Stimulated activated CD8-positive, alpha-beta memory T cell treated with anti-CD3 and anti-CD28 coated beads, Interleukin-4, amount 100 ng/mL, for 4 hours (primary cell): ENCODE measurements at places on chromosomes 6 and 20.

GRCh38 chr6:137588472-137588871 lies 94.3 kb upstream of the OLIG3 start:
- no peak for DNase-seq

DNA sequence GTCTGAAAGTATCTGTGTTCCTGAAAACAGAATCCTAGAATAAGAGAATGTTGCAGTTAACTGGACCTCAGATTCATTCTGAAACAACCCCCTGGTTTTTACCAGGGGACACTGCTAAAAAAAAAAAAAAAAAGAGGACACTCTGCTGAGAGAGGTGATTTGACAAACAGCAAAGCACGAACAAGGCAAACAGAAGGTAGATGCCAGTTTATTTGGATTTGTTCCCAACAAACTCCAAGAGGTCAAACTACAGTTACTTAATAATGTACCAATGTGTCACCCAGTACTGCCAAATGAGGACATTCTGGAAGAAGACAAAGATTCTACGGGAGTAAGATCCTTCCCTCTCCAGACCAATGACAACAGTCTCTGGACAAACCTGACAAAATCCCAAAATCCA lies 40.6 kb upstream of the SLC22A16 start:
- no peak for DNase-seq

DNA sequence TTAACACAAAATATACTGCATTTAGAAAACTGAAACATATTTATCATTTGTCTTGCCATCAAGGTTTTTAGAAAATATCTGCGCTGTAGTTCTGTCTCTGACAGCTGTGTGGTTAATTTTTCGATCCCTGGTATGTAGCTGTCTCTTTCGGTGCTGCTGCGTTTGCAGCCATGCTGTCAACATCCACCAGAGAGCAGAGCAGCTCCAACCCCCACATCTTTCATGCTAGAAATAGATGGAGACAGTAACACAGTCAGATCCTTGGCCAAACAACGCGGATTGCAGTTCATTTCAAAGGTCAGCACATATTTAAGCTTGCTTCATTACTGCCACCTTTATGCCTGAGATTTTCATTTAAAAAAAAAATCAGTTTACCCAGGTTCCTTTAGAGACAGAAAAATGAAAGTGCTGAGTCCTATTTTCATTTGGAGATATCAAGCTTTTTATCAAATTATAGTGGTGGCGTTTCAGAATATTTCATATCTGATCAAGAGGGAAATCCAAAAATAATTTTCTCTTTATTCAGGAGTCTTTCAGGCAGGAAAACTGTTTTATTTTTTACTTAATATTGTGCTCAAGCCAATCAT lies 157.7 kb upstream of the MMS22L start:
- no peak for DNase-seq

GRCh38 chr6:52019092-52019491 lies 68.3 kb downstream of the PKHD1 start:
- no peak for DNase-seq

GRCh38 chr6:105370351-105370750 lies 32.5 kb downstream of the PREP start:
- DNase-seq = no peak

DNA sequence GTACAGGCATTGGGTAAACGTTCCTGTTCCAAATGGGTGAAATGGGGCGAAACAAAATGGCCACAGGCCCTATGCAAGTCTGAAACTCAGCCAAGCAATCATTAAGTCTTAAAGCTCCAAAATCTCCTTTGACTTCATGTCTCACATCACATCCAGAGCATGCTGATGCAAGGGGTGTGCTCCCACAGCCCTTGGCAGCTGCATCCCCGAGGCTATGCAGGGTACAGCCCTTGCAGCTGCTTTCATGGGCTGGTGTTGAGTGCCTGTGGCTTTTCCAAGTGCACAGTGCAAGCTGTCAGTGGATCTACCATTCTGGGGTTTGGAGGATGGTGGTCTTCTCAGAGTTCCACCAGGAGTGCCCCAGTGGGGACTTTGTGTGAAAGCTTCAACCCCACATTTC lies 270.0 kb upstream of the CDYL start:
- no peak for DNase-seq

DNA sequence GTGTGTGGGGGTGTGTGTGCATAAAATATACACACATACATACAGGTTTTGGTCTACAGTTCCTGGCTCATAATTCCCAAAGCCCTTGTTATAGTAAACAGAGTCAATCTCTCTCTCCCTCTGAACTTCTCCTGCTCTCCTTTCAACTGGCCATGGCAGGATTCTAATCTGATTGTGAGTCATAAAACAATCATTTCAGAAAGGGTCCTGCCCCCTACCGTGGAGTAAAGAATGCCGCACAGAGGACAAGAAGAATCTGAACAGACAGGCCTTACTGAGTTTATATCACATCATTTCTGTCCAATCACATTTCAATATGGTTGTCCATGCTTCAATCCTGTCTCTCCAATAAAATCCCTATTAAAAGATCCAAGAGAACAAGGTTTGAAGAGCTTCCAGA lies 416.9 kb downstream of the FRK start:
- no peak for DNase-seq

- no peak for DNase-seq
Observed at GRCh38 chr6:108027594-108027993, 46.9 kb downstream of the OSTM1 start.

GRCh38 chr20:62477669-62478455 lies 2.1 kb upstream of the GATA5 start:
- DNase-seq = no peak

DNA sequence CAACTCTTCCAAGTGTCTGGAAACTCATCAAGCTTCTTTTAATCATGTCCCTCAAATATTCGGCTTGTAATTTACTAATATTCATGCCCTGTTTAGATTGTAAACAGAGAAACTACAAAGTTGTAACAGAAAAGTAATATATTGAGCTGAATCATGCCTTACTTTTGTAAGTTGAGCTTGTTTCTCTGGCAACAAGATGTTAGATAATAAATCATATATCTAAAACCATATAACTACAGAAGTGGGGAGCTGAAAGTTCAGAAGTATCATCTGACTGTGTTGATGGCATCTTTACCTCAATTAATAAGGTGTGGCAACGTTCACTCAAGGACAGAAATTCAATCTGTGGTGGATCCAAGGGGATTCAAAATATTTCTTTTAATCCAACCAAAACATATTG lies 263.9 kb downstream of the PLCB1 start:
- no peak for DNase-seq

DNA sequence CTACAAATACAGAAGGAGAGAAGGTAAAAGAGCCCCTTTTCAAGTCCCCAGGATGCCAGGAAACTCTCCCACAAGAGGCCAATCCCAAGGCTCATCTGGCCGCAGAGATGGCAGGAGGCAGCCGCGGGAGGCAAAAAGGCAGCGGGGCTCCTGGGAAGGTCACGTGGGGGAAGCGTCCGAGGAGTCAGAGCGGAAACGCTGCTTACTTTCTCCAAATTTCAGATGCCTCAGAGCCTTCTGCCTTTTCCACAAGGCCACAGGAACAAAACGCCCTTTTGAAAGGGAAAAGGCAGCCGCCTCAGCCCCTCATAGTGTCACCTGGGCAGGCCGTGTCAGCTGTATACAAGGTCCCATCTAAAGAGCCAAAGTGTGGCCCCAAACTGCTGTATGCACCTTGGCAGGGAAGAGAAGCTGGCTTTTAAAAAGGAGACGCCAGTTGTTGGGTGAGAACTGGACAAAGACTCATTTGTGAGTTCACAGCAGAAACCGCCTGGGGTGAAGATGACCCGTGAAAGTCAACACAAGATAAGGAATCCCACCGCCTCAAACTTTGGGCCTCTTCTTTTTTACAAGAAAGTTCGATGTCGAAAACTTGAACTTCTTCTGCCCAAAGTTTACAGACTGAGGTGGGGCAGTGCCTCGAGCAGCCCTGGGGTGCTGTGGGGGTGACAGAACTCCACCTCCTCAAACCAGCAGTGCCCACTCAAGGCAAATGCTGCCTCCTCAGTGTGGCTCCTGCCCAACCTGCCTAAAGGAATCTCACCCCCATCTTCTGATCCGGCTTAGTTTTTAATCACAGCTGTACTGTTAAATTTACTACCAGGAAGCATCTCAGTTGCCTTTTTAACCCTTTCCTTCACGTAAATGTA lies 45.4 kb downstream of the EZR start:
- DNase-seq = no peak

DNA sequence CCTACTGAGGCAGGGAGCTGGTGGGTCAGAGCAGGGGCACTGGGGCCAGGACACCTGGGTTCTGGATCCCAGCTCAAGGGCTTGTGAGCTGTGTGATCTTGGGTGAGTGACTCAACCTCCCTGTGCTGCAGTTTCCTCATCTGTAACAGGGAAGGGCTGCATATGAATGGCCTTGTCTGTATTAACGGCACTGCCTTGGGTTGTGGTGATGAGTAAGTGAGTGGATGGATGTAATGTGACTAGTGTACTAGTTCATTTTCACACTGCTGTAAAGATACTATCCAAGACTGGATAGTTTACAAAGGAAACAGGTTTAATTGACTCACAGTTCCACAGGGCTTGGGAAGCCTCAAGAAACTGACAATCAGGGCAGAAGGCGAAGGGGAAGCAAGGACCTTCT lies 233.5 kb downstream of the TAF4 start:
- no peak for DNase-seq

GRCh38 chr6:93784794-93785693 lies 365.7 kb upstream of the EPHA7 start:
- DNase-seq = no peak

DNA sequence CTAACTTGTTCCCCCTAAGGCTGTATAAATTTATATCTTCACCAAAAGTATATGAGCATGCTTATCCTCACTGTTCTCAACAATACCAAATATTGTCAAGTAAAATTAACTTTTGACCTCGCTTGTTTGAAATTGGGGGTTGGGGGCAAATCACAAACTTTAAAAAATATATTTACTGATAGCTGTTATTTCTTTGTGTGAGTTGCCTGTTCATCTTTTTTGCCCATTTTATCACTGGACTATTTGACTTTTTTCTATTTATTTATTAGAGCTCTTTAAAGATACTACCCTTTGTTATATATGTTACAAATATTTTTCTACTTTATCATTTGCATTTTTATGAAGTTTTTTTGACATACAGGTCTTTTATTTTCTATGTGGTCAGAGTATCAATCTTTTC lies 187.7 kb downstream of the ZDHHC14 start:
- no peak for DNase-seq

- DNase-seq = no peak
Observed at GRCh38 chr20:53792946-53793536, 199.4 kb upstream of the ZNF217 start.

GRCh38 chr6:71376830-71377229 lies 88.2 kb downstream of the OGFRL1 start:
- no peak for DNase-seq

DNA sequence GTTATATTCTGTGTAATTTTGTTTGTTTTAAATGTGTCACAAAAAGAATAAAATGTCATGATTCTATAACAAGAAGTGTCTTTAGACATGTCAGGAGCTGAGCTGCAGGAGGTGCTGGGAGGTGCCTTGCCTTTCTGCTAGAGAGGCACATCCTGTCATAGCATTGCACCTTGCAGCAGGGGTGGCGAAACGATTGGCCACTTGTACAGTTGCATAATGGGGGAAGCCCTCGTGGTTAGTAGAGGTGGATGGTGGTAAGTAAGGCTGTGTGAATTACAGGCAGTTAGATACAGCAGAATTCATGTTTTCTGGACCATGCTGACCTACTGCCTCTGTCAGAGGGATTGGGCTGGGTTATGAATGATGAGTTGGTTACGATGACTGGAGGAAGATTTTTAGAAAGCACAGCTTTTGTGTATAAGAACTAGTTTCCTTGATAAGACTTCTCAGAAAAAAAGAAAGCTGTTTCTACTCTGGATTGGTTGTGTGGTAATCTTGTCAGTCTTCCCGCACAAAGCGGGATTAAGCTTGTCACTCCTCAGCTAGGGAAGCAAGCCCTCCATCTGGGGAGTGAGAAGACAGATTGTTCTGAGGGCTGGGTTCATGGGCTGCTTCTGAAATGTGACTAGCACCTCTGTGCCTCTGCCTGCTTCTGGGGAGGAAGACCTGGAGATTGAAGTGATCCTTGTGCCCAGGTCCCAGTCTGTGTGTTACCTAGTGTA lies 74.9 kb downstream of the FOXO3 start:
- DNase-seq = peak; percentile 24

GRCh38 chr20:51084593-51085377 lies 61.9 kb upstream of the KCNG1 start:
- DNase-seq = no peak

GRCh38 chr6:14524319-14524718 lies 406.7 kb downstream of the CD83 start:
- no peak for DNase-seq

- no peak for DNase-seq
Observed at GRCh38 chr6:116424001-116424400, 37.2 kb upstream of the CALHM6 start.

- DNase-seq = no peak
Observed at GRCh38 chr6:118580585-118581419, 32.7 kb downstream of the PLN start.

DNA sequence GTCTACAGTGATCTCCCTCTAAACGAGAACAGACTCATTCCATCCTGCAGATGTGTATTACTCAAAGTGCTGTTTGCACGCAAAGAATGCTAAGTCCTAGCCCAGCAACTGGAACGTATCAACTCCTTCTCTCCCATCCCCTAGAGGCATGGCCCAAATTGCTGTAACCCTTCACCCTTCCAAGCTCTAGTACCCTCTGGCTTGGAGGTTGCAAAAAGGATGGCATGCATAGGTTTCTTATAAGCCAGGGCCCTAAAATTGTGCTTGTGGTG lies 71.5 kb upstream of the TGM3 start:
- no peak for DNase-seq

GRCh38 chr6:4932228-4932903 lies 71.5 kb downstream of the RPP40 start:
- DNase-seq = no peak

DNA sequence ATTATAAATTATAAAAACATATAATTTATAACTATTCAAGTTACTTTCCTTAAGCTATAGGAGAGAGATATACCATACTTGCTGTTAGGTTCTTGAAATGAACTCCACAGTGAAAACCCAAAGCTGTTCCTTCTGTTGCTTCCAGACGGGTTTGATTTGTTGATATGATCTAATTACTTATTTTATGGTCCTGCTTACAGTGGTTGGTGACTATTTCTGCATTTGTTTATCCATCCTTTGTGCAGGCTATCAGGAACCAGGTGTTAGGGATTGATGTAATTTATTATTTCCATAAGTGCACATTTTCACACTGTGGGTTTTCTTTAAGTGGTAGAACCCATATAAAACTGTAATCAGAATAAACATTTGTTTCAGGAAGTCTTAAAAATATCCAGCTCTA lies 167.1 kb downstream of the KIF6 start:
- no peak for DNase-seq

GRCh38 chr6:12174878-12175277 lies 115.3 kb upstream of the EDN1 start:
- no peak for DNase-seq

DNA sequence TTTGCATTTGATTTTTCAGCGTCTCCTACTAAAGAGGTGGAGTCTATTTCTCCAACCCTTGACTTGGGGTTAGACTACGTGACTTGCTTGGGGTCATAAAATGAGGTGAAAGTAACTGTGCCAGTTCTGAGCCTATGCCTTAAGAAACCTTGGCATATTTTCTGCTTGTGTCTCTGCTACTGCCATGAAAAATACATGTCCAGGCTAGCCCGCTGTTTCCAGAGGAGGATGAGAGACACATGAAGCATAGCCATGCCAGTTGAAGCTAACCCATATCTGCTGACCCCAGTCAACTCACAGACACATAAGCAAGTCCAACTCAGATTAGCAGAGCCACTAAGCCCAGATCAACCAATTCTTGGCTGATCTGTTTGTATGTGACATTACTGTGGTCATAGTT lies 38.7 kb downstream of the SCP2D1 start:
- no peak for DNase-seq

- no peak for DNase-seq
Observed at GRCh38 chr20:1877609-1878200, 17.5 kb upstream of the SIRPA start.

GRCh38 chr20:63411898-63412631 lies 50.9 kb upstream of the CHRNA4 start:
- DNase-seq = no peak
